ENCODE measurements at places on chromosomes 12 and 14.
A peak's percentile ranks its signal among the peaks of the same experiment; 100 is the strongest.

GRCh38 chr12:30416631-30417030, 279.0 kb downstream of the IPO8 start:
- DNase-seq = no peak

DNA sequence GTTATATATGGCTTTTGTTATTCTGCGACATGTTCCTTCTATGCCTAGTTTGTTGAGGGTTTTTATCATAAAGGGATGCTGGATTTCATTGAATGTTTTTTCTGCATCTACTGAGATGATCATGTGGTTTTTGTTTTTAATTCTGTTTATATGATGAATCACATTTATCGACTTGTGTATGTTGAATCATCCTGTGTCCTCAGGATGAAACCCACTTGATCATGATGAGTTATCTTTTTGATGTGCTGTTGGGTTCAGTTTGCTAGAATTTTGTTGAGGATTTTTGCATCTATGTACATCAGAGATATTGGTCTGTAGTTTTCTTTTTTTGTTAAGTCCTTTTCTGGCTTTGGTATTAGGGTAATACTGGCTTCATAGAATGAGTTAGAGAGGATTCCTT, 291.2 kb downstream of the AKAP6 start:
- no peak for DNase-seq

DNA sequence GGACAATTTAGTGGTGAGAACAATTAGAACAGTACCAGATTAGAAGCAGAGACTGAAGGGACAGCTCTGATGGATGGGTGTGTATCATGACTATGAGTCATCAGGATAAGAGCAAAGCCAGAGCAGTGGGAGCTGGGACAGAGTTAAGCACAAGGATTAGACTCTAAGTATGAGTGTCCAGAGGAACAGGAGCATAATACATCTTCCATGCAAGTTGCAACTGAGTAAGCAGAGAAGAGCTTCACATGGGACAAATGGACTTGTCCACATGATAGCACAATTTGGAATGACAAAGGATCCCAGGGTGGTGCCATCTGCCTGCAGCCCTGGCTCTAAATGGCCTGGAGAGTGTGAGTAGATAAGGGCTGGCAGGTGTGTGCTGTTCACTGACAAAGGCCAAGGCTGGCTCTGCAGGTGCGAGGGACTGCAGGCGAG, 226.4 kb upstream of the CAND1 start:
- no peak for DNase-seq

DNA sequence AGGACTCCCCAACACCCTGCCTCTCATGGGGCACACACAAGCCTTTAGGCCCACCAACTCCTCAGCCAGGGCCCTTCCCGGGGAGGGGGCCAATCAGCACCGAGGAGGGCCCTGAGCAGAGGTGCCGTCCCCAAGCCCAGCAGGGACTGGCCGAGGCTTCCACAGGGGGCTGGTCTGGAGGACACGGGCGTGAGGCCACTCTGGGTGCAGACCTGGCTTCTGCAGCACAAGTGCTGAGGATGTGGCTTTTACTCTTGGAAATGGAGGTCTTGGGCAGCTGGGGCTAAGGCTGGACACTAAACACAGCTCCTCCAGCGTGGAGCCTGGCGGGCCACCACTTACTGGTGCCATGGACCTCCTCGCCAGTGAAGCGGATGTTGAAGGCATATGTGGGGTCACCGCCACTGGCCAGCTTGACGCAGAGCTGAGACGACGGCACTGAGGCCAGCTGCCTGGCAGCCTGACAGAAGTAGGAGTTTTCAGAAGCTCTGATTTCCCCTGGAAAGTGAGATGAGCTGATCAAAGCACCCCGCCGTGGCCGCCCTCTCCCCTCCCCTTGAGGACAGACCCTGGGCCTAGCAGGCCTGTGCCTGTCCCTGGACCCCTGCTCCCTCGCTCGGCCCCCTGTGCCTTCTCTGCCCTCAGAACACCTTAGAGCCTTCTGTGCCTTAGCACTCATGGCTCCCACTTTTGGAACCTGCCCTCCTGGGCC, 44.0 kb downstream of the TRAFD1 start:
- no peak for DNase-seq

DNA sequence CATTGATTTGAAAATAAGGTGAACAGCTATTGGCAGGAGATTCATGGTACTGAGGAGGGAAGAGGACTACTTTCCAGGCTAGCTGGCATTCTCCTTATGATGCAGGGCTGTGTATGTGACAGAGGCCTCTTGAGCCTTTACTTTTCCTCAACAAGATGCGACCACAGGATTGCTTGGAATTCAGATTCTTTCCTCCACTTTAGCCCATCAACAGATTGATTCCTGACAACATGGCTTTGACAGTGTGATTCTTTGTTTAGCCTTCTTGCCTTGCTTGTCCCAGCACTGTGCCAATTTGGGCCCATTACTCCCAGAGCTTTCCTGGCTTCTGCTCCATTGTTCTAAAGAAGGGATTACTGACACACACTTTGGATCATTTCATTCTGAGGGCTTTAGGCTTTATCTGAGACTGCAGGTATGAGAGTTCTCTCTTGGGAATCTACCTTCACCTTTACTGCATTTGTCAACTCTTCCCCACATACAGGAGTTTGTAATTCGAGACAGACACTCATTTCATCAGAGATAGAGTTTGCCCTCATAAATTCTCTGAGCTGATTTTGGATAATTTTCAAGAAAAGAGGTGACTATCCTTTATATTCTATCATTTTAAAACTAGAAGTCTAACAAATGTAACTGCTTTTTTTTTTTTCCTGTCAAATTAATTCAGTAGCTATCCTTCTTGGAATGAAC, 206.4 kb upstream of the GZMB start:
- no peak for DNase-seq

DNA sequence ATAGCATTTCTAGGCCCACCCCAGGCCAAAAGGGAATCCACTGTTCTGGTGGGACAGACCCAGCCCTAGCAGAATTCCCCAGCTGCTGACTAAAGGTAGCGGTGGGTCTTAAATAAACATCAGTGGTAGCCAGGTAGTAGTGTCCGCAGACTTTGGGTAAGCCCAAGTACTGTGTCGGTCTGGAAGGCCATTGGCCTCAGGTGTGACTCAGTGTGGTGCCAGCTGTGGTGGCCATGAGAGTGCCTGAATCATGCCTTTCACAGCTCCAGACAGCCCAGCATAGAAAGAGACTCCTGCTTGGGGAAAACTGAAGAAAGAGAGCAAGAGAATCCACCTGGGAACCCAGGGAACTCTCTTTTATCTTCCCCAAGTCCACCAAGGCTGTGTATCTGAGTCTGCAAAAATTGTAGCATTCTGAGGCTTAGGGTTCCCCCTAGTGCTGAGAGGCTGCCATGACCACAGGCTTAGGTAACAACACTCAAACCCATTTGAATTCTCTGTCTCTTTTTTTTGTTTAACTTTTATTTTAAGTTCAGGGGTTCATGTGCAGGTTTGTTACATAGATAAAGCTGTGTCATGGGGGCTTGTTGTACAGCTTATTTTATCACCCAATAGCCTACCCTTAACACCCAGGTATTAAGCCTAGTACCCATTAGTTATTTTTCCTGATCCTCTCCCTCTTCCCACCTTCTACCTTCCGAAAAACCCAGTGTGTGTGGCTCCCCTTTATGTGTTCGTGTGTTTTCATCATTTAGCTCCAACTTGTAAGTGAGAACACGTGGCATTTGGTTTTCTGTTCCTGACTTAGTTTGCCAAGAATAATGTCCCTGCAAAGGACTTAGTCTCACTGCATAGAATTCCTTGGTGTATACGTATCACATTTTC, 16.7 kb upstream of the CD163L1 start:
- peak; percentile 31 for DNase-seq

GRCh38 chr14:73696466-73697400, 17.5 kb downstream of the PNMA1 start:
- DNase-seq = no peak

DNA sequence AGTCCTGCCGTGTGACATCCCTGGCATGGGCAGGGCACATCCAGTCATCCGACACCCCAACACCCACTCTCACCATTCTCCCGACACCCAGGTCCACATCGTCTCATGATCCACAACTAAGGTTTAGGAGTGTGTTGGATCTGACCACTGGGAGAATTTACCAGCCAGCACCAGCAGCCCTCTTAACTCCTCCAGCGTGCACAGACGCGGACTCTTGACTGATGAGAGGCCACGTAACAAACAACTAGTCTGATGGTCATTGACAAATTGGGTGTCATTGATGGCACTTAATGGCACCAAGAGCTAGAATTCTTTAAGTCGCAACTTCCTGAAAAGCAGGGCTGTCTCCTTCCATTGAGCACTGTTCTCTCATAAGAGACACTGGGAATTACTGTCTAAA, 203.0 kb upstream of the SFSWAP start:
- DNase-seq = no peak

DNA sequence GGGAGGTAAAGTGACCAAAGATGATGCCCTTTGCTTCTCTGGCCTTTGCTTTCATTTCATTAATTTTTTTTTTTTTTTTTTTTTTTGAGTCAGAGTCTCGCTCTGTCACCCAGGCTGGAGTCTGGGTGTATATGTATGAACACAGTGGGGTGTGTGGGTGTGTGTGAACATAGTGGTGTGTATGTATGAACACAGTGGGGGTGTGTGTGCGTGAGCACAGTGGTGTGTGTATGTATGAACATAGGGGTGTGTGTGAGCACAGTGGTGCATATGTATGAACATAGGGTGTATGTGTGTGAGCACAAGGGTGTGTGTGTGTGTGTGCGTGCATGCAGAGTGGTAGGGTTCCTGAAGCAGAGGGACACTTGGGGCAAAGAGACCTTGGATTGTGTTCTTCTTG, 9.6 kb downstream of the KLC1 start:
- DNase-seq = no peak

GRCh38 chr14:36521598-36522345, 1.7 kb upstream of the NKX2-1 start:
- no peak for DNase-seq

DNA sequence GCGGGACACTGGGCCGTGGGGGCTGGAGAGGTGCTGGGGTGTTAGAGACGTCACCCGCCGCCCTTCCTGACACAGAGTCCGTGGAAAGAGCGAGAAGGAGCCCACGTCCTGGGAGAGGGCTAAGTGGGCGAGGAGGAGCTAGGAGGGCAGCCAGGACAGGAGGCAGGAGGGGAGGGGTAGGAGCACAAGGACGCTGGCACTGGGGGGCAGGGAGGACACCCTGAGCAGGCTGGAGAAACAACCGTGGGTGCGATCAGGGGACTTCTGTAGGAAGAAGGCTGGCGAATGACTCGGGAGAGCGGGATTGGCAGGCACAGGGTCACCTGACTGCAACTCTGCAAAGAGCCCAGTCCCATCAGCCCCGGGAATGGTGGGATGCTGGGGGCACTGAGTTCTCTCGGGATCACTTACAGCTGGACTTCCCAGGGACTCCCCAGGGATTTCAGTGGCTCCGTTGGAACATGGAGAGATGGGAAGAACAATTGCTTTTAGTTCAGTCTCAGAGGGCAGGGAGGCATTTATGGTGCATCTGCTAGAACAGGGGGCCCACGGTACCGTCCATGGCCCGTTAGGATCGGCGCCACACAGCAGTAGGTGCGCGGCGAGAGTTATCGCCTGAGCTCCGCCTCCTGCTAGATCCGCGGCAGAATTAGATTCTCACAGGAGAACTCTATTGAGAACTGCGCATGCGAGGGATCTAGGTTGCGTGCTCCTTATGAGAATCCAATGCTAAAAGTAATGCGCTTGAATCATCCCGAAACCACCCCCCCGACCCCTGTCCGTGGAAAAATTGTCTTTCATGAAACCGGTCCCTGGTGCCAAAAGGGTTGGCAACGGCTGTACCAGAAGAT, 24.3 kb downstream of the UBR7 start:
- DNase-seq = no peak

DNA sequence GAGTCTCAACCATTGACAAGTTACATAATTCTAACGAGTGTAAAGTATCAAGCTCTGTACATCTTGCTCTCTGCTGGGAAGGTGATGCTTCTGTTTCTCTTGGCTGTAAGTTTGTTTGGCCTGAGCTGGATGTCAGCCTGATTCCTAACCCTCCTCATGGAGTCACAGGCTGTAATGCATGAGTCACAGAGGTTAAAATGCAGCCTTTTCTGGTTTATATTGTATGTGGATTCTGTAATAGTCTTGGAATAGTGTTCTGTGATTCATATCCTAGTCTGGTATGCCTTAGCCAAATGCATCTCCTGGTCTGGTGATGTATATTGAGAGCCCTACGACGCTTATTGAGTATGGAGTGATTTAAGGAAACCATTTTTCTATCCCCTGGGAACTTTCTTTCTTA, 104.5 kb upstream of the FRMD6 start:
- DNase-seq = no peak

DNA sequence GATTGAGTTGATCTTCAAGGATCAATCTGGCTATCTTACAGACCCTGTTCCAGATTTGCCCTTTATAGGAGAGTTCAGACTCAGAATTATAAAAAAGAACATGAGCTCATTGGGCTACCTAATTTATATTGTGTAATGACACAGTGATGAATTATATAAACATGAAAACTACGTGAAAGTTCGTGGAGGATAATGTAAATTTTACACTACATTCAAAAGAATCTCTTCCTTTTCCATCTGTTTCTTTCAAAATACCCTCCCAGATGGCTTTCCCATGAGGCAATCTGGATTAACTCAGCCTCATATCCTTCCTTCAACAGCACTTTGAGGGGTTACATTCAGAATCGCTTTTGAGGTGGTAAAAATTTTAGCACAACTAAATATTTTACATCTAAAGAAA, 129.3 kb downstream of the HMGA2 start:
- DNase-seq = no peak

DNA sequence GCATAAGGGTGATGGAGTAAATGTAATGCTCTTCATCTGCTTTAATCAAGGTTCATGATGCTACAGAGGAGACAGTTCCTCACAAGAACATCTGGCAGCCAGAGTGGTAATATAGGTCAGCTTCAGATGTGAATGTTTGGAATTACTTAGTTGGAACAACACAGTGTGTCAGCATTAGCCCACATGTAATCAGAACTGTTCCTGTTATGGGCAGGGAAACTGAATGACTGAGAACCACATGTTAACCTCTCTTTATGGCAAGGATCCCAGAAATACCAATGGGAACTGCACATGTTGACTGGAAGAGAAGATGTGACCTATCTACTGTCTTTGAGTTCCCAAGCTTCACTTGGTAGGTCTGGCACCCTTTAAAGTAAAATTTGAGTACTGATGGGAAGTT, 390.1 kb upstream of the PDE3A start:
- DNase-seq = no peak

GRCh38 chr12:99981639-99982190, 3.0 kb downstream of the ANKS1B start:
- DNase-seq = no peak

- no peak for DNase-seq
Measured at GRCh38 chr12:108048686-108049085, 80.4 kb upstream of the WSCD2 start.

GRCh38 chr12:124399622-124400021, 104.7 kb downstream of the RFLNA start:
- DNase-seq = no peak

GRCh38 chr12:26806556-26806955, 26.4 kb downstream of the ITPR2 start:
- no peak for DNase-seq

DNA sequence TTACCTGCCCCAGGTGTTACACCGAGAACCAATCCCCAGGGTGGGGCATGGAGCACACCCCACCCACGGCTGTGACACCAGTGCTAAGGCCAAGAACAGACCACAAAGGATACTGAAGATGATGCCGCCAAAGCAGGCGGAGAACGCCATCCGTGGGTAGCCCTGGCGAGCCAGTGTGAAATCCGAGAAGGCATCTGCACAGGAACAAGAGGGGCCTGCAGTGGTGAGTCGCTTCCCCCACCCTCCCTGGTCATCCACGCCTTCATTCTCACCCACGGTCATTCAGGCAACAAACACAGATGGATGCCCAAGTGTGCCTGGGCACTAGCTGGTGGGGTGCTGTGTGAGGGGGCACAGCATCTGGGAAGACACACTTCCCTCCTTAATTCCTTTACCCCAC, 28.5 kb downstream of the SLC8B1 start:
- DNase-seq = no peak
